ENCODE measurements at places on chromosomes 11 and 22.

DNA sequence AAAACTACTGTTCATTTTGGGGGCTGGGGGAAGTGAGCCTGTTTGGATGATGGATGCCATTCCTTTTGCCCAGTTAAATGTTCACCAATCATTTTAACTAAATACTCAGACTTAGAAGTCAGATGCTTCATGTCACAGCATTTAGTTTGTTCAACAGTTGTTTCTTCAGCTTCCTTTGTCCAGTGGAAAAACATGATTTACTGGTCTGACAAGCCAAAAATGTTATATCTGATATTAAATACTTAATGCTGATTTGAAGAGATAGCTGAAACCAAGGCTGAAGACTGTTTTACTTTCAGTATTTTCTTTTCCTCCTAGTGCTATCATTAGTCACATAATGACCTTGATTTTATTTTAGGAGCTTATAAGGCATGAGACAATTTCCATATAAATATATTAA is 87.1 kb upstream of the BIRC3 start:
- no peak for DNase-seq

GRCh38 chr11:11169715-11170351 is 183.2 kb downstream of the CSNK2A3 start:
- no peak for DNase-seq

DNA sequence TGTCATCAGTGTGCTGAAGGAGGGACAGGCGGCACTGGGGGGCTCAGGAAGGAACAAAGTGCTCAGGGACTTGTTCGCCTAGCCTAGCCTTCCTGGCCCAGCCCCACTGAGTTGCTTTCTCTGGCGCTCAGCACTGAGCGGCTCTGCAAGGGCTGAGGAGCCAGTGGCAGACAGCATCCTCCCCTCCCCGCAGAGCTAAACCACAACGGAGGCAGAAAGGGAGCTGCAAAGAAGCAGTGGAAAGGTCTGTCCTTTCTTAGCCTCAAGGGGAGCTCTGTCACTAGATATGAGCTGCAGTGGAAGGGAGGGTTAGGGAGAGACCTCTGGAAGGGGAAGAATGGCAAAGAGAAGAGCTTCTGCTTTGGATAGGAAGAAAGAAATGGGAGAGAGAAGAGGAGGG is 89.7 kb upstream of the PHOX2A start:
- no peak for DNase-seq

GRCh38 chr11:103326070-103326794 is 217.0 kb downstream of the DYNC2H1 start:
- no peak for DNase-seq

GRCh38 chr22:25883482-25884033 is 141.6 kb downstream of the MYO18B start:
- no peak for DNase-seq

DNA sequence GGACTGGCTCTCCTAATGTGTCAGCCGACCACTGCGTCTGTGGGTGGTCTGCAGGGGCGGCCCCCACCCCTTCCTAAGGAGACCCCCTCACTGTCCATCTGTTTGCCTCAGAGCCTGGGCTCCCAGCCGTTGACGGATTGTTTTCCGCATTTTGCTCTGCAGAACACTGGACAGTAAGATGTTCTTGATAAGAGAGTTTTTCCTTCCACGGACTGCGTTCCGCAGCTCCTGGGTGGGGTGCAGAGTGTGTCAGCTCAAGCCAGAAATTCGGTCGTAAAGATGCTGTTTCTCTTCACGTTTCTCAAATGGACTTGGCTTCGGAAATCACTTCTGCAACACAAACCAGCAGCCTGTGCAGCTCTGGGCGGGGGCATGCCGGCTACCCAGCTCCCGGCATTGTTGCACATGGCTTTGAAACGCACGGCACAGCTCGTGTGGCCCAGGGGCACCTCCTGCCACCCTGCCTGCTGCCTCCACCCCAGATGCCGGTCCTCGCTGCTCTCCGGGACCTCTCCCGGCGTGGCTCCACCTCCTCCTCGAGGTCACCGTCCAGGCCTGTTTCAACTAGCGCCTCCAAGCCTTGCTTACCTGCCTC is 2.9 kb upstream of the MRGPRG start:
- DNase-seq = peak; percentile 7

- DNase-seq = no peak
These were observed 6.8 kb downstream of the ST14 start for GRCh38 chr11:130166457-130166784.

DNA sequence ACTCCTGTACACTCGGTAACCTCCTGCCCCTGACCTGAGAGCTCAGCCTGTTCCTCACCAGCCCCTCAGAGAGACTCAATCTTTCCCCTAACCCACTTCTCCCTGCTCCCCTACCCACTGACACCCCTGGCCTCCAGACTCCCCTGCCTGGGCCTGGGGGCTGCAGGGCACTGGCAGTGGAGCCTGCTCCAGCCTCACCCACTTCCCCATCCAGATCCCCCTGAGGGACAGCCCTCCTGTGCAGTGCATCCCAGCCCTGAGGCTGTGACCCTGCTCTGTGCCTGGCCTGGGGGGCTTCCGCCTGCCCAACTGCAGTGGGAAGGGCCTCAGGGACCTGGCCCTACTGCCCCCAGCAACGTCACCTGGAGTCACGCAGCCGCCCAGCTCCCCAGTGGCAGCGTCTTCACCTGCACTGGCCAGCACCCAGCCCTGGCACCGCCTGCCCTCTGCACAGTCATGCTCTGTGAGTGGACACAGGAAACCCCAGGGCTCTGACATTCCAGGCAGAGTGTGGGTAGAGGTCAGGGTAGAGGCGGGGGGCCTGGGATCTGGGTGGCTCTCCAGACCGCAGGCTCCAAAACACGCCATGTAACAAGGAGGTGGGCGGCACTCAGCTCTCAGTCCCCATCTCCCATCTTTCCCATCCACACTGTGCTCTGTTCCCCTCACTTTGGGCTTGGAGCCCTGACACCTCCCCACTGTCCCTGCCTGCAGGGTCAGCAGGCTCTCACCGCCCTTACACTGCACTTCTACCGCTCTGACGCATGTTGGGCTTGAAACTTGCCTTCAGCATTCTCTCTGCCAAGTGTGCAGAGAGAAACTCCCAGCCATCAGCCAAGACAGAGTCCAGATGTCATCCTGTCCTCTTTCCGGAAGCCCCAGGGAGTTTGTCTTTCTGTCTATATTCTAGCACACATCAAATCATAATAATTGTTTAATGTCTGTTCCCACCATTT is 5.1 kb downstream of the VSIG10L2 start:
- peak; percentile 82 for DNase-seq

GRCh38 chr11:85123752-85124231 is 503.4 kb downstream of the DLG2 start:
- no peak for DNase-seq

DNA sequence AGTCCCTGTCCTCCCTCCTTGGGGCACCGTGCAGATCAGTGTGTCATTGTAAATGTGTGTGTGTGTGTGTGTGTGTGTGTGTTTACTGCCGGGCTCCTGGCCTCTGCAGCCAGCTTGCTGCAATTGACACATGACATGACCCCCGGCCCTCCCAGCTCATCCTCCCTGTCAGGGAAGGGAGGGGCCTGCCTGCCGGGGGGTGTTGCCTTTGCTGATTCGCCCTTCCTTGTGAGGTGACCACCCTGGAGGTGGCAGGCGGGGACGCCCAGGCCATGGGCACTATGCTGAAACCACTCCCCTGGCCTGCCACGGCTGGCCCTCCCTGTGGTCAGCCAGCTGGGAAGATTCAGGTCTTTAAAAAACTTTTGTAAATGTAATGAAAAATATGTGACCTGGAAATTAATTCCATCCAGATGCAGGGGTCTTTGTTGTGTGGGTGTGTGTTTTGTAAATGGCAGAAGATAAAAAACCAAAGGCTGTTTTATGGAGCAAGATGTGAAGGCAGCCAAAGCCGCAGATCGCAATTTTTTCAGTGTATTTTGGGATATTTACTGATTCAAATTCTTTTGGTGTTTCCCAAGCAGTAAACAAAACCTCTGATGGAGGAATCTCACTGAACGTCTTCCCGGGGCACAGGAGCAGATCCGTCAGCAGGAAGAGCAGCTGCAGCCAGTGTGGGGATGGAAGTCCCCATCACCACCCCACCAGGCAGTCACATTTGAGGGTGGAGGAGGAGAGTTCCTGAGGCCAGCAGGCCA is 23.2 kb downstream of the SHISAL1 start:
- no peak for DNase-seq

- DNase-seq = no peak
These were observed 4.4 kb upstream of the SYTL2 start for GRCh38 chr11:85815186-85815931.

DNA sequence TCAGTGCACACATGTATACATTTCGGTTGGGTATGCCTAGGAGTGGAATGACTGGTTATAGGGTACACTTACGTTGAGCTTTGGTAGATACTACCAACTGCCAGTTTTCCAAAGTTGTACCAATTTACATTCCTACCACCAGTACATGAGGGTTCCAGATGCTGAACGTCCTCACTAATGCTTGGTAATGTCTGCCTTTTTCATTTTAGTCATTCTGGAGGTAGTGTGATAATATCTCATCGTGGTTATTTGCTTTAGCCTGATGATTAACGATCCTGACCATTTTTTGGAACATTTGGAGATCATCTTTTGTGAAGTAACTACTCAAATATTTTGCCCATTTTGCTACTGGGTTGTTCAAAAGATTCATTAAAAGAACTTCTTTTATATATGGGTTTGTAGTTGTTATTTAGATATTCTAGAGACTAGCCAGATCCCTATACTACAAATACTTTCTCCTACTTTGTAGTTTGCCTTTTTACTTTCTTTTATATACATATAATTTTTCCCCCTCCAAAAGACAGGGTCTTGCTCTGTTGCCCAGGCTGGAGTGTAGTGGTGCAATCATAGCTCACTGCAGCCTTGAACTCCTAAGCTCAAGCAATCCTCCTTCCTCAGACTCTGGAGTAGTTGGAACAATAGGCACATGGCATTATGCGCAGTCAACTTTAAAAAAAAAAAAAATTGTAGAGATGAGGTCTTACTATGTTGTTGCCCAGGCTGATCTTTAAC is 62.1 kb downstream of the RBFOX2 start:
- DNase-seq = no peak

- peak; percentile 11 for DNase-seq
These were observed 2.5 kb downstream of the OSBPL5 start for GRCh38 chr11:3162410-3163240.

Data from heart right ventricle (tissue), 16 donors.